Mesangial cell (primary cell): ENCODE measurements at places on chromosomes 16 and 17. TPM values are rescaled to one million over a fixed set of nuclear protein-coding genes. Genes with fewer than 3 reads are reported as not detected.

FOXO3B gene
- total RNA-seq: 4.6 and 10.4 TPM in 2 replicates

KIF18B gene
- 2.4 and 35.8 TPM in 2 replicates for total RNA-seq

CEP295NL gene
- 0.16 and 0.38 TPM in 2 replicates for total RNA-seq

AURKB gene
- total RNA-seq: 6.2 and 163 TPM in 2 replicates

TMEM98 gene
- total RNA-seq: 161 and 194 TPM in 2 replicates

C16orf92 gene
- total RNA-seq: not detected in 2 replicates
